ENCODE measurements at places on chromosomes 2 and 18.

- DNase-seq: no peak
Measured at GRCh38 chr18:38575023-38575422, 1009.4 kb upstream of the CELF4 start.

DNA sequence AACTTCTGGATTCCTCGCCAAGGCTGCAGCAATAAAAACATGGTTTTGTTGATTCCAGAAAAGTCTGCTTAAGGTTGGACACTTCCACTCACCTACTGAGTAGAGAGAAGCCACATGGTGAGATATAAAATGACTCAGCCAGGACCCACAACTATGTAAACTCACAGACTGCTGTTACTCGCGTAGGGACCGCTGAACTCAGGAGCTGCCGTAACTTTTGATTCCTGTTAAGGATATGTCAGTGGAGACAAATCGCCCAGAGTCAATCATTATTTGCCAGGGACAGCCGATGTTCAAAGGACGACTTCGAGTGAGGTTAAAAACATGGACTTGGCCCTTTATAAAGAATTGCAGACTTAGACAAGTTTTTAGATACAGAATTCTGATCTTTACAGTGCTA, 25.6 kb downstream of the CYB5A start:
- DNase-seq: no peak

GRCh38 chr2:86335865-86336674, 1.4 kb downstream of the REEP1 start:
- no peak for DNase-seq

DNA sequence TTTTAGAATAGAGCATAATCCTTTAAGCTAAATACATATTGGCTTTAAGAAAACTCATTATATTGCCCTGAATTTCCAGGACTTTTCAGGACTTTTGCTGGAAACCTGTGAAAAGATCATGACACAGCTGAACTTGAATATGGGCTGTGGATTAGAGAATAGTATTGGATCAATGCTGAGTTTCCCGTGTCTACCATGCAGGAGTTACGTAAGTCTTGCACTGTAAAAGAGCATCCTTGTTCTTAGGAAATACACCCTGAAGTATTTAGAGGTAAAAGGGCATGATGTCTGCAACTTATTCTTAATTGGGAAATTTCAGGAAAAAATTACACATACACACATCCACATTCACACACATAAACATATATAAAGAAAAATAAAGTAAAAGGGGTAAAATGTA, 82.1 kb downstream of the ZFP36L2 start:
- DNase-seq: no peak

DNA sequence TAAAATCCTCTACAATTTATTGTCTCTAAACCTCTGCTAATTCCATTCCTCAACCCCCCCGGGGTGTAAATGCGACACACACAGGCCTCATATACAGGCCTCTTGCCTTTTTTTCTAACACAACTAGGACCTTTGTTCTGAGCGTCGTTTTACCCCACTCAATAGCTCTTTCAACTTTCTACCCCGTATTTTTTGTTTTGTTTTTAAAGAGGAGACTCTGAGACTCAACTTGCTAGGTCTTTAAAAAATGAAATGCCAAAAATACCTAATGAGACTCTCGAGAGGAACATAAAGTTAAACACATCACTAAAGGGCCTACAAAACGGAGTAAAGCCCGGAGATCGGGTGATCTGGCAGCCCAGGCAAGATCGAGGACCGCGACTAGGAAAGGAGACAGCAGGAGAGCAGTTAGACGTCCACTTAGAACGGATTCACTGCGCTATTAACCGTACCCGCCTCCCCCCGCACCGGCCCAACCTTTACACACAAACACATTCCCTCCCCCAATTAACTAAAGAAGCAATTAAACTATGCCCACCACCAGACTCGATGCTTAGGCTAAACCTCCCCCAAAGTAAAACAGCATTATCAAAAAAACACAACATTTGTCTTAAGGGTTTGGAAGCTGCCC, 1.7 kb downstream of the TRIP12 start:
- peak; percentile 2 for DNase-seq

GRCh38 chr2:8388781-8389180, 293.1 kb upstream of the ID2 start:
- DNase-seq: no peak

- DNase-seq: no peak
Measured at GRCh38 chr2:98470851-98471255, 26.2 kb downstream of the INPP4A start.

- DNase-seq: no peak
Measured at GRCh38 chr2:28694364-28694763, 57.3 kb upstream of the PPP1CB start.

GRCh38 chr18:12991821-12992179, 638 bp downstream of the CEP192 start:
- DNase-seq: no peak

DNA sequence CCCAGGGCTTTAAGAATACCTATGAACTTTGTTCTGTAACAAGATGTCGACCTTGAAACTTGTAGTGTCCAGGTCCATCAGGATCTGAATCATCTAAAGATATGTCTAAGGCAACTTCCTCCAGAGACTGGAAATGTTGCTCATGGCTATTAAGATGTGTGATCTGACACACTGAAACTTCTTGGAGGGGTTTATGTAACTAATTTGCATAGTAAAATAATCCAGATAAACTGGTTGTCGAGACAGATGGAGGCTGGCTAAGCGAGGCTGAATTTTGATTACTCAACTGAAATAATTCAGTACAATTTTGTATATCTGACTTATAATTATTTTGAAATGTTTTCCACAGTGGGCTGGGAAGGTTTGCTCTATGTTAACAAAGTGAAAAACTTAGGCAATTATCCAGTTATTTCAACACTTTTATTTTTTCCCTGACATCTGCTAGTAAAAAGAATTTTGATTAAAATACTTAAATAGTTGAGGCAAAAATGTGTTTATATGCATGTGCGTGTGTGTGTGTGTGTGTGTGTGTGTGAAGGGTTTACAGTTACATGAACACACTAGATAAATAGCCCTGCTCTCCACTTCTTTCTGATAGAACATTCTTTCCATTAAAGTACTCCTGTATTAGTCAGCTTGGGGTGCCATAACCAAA, 11.4 kb upstream of the MAP3K20 start:
- DNase-seq: no peak

DNA sequence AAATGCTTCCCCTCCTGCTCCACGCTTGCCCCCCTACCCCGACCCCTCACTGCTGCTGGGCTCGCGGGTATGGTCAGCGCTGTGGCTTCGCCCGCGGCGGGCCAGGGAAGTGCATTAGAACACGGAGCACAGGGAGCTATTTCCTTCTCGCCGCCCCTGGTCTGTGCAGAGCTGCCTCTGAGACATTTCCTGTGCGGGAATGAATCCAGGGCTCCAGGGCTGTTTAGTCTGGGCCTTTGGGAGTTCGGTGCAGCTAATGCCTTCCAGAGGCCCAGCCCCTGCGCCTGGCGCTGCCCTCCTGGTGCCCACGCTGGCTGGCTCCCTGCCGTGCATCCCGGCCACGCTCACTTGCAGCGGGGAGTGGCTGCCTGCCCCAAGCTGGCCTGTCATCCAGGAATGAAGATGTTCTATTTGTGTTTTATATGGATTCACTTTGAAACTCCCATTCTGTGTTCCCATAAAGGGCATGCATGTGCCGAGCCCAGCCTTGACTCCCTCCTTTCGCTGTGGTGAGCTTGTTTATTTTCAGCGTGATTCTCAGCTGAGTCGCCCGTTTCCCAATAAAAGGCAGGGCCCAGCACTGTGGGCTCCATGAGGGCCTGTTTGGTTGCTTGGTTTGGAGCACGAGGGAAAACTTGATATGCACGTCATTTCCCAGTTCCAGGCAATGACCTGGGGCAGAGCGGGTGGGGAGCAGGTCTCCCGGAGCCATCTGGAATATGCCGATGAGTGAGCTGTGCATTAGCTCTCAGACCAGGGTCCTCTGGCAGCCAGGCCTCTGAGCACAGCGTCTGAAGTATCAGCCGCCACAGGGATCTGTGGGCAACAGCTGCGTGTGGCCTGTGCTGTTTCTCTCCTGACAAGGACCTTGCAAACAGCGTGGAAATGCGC, 42.7 kb downstream of the SH3RF3 start:
- no peak for DNase-seq

DNA sequence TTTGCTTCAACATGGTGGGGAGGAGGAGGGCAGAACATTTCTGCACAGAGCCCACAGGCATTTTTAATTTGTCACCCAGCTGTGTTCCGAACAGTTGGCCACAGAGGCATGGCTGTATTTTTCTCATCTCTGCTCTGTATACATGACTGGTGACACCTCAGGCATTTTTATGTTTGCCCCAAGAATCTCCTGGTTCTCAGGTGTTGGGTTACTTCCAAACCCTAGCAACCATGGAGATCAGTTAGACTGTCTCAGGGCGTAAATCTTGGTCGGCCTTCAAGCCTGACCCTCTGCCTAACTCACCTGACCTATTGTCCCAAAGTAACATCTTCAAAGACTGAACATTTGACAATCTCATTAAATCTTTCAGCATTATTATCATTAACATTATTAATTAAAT, 100.0 kb downstream of the ABCA12 start:
- DNase-seq: no peak

DNA sequence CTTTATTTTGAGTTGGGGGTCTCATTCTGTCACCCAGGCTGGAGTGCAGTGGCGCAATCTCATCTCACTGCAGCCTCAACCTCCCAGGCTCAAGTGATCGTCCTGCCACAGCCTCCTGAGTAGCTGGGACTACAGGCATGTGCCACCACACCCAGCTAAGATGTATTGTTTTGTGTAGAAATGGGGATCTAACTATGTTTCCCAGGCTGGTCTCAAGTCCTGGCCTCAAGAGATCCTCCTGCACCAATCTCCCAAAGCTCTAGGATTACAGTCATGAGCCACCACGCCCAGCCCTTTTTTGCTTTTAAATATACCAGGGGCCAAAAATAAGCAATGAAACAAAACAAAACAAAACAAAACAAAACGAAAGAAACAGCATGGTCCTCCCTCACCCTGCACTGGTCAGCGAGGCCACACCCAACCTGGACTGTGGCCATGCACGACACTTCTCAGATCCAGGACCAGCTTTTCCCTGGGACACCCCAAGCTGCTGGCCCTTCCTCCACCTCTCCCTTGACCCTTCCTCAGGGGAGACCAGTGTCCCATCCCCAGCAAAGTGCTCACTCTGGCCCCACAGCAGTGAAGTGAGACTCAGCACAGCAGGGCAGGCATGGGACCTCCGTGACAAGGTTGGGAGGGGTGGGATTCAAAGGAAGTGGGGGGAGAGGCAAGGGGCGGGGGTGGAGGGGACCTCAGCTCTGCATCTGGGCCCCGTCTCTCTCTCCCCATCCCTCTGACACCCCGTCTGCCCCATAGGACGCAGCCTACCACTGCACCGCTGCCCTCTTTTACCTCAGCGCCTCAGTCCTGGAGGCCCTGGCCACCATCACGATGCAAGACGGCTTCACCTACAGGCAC, 23.5 kb downstream of the MAL start:
- DNase-seq: no peak

DNA sequence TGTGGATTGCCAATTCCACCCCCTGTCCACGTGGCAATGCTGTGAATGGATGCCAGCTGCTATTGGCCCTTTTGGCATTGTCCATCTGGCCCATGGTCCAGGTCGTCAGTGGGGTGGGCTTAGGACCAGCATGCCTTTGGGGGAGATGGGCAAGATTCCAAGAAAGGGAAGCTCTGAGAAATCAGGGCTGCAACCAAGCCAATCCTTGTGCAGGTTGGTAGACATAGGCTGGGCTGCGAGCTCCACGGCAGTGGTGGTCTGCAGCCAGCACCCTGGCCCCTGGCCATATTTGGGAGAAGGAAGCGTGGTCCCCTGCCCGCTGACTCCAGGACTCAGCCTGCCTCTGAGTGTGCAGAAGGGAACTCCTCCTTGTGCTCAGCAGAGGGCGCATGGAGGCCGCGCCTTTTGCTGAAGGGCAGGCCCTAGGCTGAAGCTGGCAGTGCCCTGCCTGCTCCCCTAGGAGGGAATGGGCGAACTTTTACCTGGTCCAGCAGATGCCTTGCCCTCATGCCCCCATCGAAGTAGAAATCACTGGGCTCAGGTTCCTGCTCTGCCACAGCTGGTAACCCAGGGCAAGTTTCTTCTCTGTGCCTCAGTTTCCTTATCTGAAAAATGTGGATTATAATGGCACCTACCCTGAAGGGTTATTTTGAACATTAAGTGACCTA, 5.4 kb downstream of the SPR start:
- DNase-seq: peak; percentile 36

GRCh38 chr2:187878112-187878511, 323.9 kb upstream of the TFPI start:
- no peak for DNase-seq

- DNase-seq: peak; percentile 42
Measured at GRCh38 chr2:86079981-86080911, 25.4 kb downstream of the POLR1A start.

DNA sequence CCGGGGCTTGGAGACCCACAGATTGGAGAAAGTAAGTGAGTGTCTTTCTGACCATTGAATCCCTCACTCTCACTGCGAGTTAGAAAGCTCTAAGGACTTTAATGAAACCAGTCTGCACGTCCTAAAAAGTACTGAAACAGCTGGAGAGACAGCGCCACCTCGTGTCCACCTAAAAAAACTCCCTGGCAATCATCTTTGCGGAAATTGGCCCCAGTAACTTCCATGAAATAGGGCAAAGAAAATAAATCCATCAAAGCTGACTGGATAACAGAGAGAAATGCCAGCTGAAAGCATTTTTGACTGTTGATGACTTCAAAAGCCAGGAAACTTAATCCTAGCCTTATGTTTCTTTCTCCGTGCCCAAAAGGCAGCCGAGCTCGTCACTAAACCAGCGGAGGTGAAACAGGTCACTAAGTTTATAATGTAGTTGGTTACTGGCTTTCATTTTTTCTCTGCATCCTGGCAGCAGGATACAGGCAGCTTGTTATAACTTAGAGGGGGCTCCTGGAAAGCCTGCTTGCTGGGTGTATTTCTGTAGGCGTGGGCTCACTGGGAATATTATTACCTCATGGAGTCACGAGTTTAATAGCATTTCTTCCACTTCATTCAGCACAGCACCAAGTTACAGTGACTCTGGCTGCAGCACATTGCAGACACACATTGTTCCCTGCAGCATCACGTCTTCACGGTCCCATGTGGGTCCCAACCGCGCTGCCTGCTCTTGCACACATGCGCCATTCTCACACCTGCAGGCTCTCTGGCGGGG, 266.5 kb downstream of the HRH4 start:
- DNase-seq: peak; percentile 6

DNA sequence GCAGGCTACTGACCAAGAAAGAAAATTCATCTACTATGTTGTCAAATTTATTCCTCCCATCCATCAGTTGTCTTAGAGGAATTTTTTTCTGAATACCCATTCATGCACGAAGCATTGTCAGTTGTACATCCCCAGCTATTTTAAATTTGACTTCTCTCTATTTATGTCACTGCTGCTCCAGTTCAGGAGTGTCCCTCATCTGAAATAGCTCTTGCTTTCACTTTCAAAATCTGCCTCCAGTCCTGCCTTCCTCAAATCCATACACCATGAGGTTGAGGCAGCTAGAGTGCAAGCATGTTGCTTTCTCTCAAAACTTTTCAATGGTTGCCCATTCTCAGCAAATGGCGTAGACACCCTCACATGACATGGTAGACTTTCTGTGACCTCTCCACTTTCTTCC, 335.4 kb upstream of the CDH2 start:
- DNase-seq: no peak

All from stimulated activated CD4-positive, alpha-beta T cell treated with anti-CD3 and anti-CD28 coated beads, Interleukin-12 subunit alpha, Interleukin-12 subunit beta, amount 100 ng/mL, for 24 hours (primary cell).